ENCODE measurements at places on chromosomes 6 and 20.

GRCh38 chr6:129342243-129342642 lies 367.7 kb downstream of the ARHGAP18 start:
- no peak for DNase-seq

DNA sequence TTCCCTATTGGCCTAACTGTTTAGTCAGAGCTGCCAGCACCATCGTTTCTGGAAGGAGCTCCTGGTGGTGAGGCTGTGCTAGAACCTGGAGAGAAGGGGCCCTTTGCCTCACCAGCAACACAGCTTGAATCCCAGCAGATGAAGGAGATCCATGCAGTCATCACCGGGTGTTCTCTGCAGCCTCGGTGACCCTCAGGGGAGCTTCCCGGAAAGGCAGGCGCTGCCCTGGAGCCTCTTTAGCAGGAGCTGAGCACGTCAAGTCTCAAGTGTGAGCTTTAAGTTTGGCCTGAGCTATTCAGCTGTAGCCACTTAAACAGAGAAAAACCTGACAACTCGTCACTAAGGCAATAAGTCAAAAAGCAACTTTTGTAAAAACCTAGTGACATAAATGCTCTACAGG lies 181.2 kb upstream of the FOXQ1 start:
- DNase-seq, result no peak

GRCh38 chr20:23368316-23369071 lies 6.5 kb downstream of the GZF1 start:
- no peak for DNase-seq

- no peak for DNase-seq
These were observed 17.3 kb upstream of the MICA start for GRCh38 chr6:31386099-31386498.

DNA sequence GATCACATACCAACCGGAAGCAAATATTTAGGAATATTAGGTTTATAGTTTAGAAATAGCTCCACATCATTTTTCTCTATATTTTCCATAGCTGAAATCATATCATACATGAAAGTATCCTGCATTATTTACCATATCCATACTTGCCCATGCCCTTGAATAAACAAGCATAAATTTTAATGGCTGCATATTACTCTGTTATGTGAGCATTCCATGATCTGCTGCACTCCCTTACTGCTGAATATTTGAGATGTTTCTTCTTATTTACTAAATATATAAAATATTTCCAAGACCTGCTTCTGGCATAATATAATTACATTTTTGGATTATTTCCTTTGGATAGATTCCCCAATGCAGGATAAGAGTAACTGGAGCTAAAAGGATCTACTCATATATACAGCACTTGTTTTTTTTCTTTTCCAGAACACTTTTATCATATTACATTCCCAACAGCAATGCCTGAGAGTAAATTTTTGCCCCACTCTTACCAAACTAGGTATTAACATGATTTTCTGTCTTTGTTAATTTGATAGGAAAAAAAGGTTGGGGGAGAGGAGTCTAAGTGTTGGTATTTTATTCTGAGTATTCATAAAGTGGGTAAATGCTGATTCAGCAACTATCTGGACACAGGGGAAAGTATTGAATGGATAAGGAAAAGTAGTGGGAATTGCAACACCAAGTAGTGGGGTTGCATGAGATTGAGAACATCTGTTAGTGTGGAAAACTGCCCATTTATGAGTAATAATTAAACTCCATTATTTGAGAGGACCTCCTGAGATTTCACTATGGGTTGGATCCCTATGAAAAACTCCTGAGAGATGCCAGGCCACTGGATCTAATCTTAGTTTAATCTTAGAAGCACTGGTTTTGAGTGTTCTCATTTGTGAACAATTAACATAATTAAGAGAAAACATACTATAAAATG lies 76.0 kb downstream of the MAN1A1 start:
- DNase-seq, result no peak

- no peak for DNase-seq
These were observed 112.1 kb upstream of the GPR6 start for GRCh38 chr6:109865968-109866367.

DNA sequence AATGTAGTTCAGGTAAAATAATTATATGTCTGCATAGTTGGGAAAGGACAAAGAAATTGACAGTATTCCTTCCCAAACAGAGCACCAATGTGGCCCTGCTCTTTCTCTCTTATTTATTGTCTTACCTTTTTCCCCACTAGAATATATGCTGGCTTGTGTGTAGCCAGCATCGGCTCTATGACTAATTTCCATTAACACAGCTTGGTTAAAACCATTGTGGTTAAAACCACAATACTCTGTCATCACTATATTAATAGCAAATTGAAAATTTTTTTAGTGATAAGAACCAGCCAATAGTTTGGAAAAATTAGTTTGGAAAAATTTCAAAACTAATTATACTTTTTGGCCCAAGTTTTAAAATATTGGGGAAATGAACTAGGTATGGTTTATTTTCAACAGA lies 535.1 kb downstream of the UTRN start:
- no peak for DNase-seq

DNA sequence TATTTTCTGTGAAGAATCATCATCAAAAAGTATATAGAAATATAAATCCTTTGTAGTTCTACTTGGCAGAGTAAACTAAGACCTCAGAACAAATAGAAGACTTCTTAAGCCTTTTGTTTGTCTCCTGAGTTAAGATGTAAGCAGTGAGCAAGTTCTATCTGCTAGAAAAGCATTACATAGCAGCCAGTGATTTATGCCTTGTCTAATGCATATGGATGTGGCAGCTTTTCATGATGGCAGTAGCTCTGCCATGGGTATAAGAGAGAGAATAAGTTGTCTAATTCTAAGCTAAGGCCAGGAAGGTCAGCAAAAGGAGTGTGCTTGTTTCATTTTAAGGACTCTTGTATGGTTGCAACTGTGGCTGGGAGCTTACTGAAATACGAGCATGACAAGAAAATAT lies 920.2 kb downstream of the GRIK2 start:
- DNase-seq, result no peak

DNA sequence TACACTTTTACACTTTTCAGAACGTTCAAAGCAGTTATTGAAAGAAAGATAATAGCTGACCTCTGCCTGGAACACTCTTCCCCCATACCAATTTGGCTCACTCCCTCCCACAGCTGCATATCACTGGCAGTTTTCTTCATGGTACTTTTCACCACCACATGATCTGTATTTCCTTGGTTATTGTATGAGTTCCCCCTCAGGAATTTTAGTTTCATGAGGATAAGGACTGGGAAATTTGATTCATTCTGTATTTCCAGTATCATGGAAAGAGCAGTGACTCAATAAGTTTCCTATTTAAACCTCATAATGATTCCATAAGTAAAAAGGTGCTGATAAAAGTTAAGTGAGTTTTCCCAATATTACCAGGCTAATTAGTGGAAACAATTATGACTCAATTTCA lies 16.0 kb downstream of the HTR1B start:
- DNase-seq, result no peak

All from caudate nucleus (tissue), 63 donors.